ENCODE measurements at places on chromosomes 13 and 19.
A peak's percentile ranks its signal among the peaks of the same experiment; 100 is the strongest.

- no peak for DNase-seq
Observed at GRCh38 chr19:55738302-55738701, at the start of gene NLRP9. Gene NLRP9, minus strand, starts transcription at chr19:55738402. Its CDS starts 28 bp downstream, at chr19:55738374.

- no peak for DNase-seq
Observed at GRCh38 chr13:44068737-44069136, 189.0 kb downstream of the LACC1 start.

DNA sequence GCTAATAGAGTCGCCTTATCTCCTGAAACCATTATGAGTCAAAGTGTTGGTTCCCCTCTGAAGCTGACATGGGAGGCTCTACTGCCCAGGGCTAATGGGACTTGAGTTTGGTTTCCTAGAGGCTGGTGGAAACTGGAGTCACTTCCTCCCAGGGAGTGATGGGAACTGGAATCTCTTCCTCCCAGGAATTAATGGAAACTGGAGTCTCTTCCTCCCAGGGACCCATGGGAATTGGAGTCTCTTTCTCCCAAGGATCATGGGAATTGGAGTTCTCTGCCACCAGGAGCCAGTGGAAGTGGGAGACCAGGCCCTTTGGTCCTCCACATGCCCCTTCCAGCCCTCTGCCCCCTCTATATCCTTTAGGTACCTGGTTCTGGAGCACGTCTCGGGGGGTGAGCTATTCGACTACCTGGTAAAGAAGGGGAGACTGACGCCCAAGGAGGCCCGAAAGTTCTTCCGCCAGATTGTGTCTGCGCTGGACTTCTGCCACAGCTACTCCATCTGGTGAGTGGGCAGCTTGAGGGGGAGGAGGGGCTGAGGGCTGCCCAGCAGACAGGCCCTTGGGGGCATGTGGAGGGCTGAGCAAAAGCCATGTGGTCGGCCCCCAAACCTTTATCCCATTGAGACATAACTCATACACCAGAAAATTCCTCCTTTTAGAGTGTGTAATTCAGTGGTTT is 5.5 kb downstream of the BRSK1 start:
- no peak for DNase-seq

DNA sequence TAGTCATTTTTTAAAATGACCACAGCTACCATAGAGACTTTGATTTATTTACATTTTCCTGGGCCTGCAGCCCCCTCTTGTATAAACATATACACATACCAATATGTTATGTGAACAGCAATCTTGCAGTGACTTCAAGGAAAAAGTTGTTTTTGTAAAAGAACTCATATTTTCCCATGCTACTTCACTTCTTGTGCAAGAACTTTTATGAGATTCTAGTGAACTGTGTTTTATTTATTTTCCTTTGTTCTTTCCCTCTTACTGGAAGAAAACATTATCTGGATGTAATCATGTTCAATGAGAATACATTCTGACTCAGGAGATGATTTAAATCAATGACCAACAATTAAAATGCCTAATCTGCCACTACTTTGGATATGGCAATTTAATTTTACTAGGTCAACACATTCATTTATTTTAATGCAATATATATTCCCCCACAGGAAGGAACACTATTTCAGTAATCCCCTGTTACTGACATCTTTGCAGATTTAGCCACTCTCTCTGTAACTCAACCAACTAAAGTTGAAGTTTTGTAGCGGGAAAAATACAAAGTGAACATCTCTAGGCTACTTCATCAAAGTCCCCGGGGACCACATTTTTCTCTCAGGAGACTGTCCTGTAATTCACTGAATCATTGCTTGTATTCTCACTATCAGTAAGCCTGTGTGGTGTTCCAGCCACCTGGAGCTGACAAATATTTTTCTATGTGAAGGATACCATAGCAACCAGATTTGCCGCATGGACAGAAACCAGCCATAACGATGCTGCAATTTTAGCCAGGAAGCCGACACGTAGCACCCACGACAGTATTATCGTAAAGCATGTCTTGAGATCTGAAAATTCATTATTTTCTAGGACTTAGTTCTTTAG is 90.5 kb downstream of the STARD13 start:
- DNase-seq, result no peak

- no peak for DNase-seq
Observed at GRCh38 chr13:97130190-97130589, 91.9 kb upstream of the MBNL2 start.

DNA sequence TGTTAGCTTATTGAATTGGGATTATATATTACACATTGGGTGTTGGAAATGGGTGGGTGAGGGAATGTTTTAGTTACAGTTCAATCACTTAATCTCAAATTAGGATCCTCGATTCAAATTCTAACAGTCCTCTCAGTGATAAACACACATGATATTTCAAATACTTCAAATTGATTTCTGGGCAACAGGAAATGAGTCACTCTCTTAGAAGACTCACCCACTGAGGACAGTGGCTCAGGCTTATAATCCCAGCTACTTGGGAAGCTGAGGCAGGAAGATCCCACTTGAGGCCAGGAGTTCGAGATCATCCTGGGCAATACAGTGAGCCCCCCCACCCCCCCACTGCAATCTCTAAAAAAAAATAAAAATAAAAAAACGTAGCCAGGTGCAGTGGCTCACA is 435.3 kb downstream of the KLF12 start:
- DNase-seq, result no peak

- no peak for DNase-seq
Observed at GRCh38 chr13:78786459-78786858, 127.5 kb upstream of the OBI1 start.

GRCh38 chr19:48807590-48808308 is 3.1 kb downstream of the BCAT2 start:
- DNase-seq, result no peak

DNA sequence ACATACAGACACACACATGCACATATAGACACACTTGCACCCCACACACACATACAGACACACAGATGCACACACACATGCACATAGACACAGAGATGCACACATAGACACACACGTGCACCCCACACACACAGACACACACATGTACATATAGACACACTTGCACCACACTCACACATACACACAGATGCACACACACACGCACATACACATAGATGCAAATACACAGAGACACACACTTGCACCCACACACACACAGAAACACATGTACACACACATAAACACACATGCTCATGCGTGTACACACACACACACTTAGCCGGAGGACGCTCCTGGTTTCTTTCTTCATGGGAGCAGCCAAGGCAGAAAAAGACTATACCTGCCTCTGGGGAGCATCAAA is 10.0 kb downstream of the COL4A2 start:
- no peak for DNase-seq

DNA sequence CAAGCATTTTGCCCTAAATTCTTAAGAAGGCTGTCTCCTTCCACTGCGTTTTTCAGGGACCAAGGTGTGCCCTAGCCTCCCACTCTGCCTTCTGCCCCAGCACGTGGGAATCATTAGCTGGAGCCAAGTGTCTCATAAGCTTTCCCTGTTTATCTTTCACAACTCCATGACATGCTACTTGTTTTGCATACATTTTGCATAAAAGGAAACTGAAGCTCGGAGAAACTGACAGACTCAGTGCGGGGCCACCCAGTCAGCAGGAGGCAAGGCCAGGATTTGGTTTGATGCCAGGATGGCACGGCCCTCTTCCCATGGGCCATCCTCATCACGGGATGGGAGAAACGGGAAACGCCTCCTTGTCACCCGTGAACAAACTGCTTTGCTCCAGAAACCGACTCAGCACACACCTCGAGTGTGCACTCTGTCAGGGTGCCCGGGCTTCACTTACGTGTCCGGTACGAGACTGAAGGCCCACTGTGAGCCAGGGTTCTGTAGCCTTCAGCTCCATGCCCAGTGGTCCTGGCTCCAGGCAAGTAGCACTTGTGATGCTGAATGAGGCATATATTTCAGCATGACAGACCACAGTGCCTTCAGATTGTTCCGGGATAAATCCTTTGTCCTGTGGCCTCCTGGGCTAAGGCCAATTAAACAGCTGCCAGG is 9.6 kb downstream of the CEBPA start:
- no peak for DNase-seq

DNA sequence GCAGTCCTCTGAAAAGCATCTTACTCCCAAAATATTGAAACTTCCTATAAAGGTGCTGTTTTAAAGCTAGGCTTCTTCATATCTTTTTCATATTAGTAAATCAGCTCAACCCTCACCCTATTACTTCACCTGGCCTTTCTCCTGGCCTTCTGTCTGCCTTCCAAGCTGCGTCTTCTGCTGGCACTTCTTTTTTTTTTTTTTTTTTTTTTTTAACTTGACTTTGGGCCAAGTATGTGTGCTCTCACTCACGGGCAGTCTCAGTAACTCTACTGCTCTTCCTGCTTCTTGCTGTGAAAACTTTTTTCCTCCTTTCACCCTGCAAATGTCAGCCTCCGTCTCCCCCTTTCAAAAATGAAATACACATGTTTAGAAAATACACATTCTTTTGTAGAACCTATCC is 41.2 kb upstream of the KCTD4 start:
- no peak for DNase-seq

DNA sequence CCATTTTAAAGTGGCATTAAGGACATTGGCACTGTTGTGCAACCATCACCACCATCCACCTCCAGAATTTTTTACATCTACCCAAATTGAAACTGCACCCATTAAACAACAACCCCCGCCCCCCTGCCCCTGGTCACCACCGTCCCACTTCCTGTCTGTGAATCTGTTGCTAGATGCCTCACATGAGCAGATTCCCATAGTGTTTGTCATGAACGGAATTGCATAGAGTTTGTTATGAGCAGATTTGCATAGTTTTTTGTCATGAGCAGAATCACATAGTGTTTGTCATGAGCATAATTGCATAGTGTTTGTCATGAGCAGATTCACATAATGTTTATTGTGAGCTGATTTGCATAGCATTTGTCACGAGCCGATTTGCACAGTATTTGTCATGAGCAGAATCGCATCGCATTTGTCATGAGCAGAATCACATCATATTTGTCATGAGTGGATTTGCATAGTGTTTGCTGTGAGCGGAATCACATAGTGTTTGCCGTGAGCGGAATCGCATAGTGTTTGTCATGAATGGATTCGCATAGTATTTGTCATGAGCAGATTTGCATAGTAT is 54.0 kb upstream of the GTF3A start:
- no peak for DNase-seq

- DNase-seq, result no peak
Observed at GRCh38 chr19:48818234-48818820, 7.5 kb upstream of the BCAT2 start.

DNA sequence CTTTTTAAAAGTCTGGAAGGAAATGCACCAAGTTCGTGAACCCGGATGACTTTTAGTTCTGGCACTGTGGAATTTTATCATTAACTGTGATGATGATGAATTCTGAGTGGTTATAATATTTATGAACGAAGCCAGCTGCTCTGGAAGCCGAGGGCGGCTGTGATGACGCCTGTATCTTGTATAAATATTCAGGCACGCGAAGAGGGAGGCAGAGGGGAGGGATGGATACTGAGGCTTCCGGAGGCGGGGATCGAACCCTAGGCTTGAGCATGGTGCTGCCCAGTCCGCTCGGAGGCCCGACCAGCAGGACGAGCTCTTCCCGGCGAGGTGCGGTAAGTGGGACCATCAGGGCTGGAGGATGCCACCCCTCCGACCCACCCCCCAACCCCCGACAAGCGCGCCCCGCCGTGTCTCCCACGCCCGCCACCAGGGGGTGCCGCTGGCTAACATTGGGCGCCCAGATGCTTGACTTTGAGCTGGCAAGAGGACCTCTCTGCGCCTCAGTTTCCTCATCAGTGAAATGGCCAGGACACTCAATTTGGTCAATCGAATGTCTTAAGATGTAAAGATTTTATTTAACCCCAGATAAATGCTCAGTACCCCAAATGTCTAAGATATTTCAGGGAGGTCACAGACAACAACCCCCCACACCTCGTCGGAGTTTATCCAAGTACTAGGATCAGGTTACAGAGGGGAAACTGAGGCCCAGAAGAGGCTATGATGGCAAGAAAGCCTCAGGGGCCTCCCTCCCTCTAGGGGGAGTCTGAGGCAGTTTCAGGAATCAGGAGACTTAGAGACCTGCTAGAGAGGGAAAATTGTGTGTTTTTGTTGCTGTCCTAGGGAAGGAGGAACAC is 4.5 kb upstream of the RAB3A start:
- DNase-seq, result no peak

DNA sequence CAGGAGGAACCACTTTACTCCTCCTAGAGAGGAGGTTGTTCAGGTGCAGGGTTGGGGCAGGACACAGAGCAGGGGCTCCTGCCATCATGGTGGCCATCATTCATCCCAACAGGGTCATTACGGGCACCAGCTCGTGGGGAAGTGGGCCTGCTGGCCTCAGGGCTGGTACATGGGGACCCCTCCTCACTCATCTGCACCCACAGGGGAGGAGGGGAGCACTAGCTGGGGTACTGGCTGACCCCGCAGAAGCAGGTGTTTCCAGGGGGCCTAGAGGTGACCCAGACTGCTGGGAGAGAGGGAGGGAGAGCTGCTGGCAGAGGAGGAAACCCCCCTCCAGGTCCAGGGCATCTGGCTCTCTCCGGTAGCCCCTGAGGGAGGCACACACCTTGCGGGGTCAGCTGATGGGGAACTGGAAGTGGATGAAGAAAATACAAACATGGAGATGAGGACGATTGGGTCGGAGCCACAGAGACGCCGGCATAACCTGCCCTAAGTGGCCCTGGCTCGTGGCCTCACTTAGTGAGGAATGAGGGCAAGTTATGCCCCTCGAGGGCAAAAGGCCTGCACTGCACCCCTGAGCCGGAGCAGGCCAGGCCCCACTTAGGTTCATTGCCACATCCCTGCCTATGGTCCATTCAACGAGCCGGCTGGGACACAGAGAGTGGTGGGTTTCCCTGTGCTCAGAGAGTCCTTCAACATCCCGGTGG is 76.2 kb downstream of the SOX1 start:
- no peak for DNase-seq

DNA sequence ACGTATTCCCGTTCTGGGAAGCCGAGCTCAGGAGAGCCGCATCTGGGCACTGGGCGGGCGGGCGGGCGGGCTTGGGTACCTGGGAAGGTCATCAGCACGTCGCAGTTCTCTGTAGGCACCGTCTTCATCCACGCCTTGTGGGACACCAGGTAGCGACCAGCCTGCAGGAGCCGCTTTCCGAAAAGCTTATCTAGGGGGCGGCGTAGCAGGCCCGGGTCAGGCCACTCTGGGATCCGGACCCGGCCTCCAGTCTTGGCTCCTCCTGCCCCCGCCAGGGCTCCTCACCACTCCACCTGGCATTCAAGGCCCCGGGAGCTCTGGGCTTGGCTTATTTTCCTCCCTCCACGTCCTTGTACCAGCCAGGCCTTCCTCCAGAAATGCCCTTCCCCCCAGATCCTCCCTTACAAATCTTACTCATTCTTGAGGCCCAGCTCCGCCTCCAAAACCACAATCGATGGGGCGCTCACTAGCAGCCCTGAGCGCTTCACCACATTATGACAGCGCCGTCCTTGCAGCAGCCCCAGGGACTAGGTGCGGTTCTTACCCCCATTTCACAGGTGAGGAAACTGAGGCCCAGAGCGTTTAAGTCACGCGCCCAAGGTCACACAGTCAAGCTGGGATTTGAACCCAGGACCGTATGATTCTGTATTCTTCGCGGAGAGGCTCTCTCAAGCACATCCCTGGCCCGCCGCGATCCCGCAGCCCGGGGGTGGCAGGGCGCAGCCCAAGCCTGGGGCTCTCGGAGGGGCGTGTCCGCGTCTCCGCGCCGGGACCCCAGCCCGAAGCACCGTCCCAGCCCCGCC is 843 bp downstream of the ANO8 start:
- peak; percentile 70 for DNase-seq

Measured in activated effector memory CD4-positive, alpha-beta T cell treated with Interleukin-2 at 50 U/mL for 16 hours (primary cell).